Renal cortical epithelial cell (primary cell): ENCODE measurements at places on chromosomes 12 and 14. TPM values are rescaled to one million over a fixed set of nuclear protein-coding genes. Genes with fewer than 3 reads are reported as not detected.

GRCh38 chr14:102796661-102797190 lies 19.5 kb downstream of the TRAF3 start:
- DNase-seq = no peak

DNA sequence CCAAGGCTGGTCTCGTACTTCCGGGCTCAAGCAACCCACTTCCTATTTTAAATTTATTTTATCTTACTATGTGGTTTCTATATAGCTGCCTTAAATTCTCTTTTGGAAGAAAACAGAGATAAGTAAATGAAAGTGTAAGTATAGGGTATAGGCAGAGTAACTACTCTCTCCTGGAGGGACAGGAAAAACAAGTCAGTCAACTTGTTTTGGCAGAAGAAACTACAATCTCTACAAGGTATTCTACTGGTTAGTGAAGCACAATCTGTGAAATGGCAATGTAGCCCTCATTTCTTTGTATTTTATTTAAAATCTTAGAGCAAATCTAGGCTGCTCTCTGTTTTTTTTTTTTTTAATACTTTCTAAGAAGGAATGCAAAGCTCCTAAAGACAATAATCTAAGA lies 55.4 kb downstream of the UBR7 start:
- DNase-seq = no peak

DNA sequence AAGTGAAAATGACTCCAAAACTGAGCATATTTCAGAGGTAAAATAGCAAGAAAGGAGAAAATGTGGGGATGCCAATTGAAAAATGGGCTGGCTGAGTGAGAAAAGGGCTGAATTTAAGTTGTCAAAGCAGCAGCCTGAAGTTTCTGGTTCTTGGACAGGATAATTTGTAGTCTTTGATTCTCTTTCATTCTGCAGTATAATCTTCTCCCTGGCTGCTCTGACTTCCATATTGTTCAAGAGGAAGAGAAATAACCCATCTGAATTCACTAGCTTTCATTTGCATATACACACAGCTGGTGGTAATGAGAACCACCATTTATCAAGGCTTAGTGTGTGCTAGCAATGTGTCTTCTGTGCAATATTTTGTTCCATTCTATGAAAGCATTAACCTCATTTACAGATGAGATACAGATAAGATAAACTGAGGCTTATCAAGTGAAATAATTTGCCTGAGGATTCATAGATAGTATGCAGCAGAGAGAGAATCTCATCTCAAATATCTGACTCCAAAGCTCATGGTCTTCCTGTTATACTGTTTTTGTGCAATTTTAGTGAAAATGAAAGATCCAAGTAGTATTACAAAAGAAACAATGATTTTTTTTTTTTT lies 184.2 kb downstream of the TMTC2 start:
- no peak for DNase-seq

MANSC1 gene
- 0.35 and 1.8 TPM in 2 replicates for total RNA-seq

DNA sequence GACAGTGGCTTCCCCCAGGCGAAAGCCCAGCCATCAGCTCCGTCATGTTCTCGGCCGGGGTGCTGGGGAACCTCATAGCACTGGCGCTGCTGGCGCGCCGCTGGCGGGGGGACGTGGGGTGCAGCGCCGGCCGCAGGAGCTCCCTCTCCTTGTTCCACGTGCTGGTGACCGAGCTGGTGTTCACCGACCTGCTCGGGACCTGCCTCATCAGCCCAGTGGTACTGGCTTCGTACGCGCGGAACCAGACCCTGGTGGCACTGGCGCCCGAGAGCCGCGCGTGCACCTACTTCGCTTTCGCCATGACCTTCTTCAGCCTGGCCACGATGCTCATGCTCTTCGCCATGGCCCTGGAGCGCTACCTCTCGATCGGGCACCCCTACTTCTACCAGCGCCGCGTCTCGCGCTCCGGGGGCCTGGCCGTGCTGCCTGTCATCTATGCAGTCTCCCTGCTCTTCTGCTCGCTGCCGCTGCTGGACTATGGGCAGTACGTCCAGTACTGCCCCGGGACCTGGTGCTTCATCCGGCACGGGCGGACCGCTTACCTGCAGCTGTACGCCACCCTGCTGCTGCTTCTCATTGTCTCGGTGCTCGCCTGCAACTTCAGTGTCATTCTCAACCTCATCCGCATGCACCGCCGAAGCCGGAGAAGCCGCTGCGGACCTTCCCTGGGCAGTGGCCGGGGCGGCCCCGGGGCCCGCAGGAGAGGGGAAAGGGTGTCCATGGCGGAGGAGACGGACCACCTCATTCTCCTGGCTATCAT lies 663 bp downstream of the PTGER2 start:
- no peak for DNase-seq

DNA sequence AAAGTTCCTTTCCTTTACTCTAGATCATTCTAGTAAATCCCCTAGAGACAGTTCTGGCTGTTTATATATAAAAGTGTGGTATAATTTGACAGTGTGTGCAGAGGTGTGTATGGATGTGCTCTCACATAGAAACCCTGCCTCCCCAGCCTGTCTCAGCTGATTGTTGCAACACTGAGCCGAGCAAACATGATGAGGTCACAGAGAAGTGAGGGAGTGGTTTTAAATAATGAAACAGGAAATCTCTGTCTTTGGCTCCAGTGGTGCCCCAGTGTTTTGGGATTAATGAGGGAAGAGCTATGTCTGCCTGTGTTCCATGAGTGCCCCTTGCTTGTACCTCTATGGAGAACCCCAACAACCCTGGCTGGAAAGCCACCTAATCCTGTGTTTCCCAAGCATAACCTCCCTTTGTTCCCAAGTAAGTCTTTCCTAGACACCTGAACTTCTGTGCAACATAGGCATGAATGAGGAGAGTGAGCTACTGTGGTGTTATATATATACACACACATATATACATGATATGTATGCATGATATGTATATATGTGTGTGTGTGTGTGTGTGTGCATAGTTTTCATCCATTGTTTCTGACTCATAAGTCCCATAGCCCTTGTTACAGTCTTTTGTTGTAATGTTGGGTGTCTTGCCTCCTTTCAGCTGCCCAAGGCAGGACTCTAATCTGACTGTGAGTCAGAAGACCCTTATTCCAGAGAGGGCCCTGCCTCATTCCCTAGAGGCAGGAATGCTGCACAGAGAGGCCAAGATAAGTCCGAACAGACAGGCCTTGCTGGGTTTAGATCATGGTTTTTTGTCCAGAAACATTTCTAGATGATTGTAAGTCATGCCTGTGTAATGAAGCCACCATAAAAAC lies 18.0 kb downstream of the TRAF3 start:
- peak; percentile 84 for DNase-seq

DNA sequence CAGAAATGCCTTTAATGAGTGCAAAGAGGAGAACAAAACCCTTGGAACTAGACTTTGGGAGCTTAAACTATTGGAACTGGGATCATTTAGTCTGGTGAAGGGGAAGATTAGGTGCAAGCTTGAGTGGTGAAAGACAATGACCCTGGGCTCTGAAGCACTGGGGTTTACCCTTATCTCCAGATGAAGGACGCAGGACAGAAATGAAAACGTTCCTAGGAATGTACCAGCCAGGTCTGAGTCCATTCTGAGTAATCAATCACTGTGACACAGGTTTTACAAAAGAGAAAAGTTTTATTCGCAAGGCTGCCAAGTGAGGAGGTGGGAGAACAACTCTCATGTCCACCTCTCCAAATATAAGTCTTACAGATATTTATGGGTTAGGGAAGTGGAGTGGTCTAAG lies 249.1 kb downstream of the LRIG3 start:
- peak; percentile 11 for DNase-seq

ADCY4 gene
- total RNA-seq = 0.40 and 2.6 TPM in 2 replicates

BMAL2 gene
- total RNA-seq = 24.6 and 65.5 TPM in 2 replicates

OR6C76 gene
- not detected in 2 replicates for total RNA-seq

DNA sequence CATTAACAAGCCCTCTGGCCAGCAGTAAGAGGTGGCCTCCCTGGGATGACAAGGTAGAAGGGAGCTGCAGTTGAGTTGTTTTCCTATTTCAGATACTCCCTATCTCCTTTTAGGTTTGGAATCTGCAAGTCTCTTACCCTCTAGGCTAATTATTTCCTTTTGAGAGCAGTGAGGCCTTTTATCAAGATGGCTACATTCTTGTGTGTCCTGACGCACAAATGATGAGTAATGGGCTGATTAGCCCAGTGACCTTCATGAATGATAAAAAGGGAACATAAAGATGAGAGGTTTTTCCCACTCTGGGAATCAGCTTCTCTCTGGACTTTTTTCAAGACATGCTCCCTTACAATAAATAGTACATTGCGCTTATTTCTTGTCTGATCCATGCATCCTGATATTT lies 22.9 kb downstream of the DYRK2 start:
- no peak for DNase-seq

- peak; percentile 40 for DNase-seq
Measured at GRCh38 chr12:122730215-122731014, at the start of gene HCAR1. Gene HCAR1, minus strand, starts transcription at chr12:122730844. Its CDS starts 505 bp downstream, at chr12:122730339.

DNA sequence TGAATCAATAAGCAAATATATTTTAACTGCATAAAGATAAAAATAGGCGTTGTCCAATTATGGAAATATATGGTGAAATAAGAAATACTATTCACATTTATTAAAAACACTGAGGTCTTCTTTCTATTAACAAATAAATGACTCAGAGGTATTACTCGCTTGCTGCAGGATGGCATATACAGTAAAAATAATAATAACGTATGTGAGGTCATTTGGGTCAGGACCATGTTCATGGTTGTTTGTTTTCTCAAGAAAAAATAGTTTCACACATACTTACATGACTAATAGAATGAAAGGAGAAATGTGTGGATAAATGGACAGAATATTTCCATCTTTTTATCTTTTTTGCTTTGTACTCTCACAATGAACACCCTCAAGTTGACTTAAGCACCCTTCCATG lies 46.5 kb upstream of the RTL1 start:
- DNase-seq = no peak

GLT8D2 gene
- 0.87 and 12.5 TPM in 2 replicates for total RNA-seq

AGAP2 gene
- under 0.01 and 0.17 TPM in 2 replicates for total RNA-seq

GRCh38 chr12:88662093-88662492 lies 81.8 kb upstream of the KITLG start:
- no peak for DNase-seq

GRCh38 chr14:100078997-100079725 lies 13.9 kb downstream of the EVL start:
- no peak for DNase-seq

TSPAN11 gene
- total RNA-seq = 1.0 TPM in 1 of 2 replicates, not detected in the other

- peak; percentile 88 for DNase-seq
Measured at GRCh38 chr12:106769546-106769945, 4.9 kb upstream of the RIC8B start.

- peak; percentile 35 for DNase-seq
Measured at GRCh38 chr12:2960390-2960956, 1.3 kb downstream of the TEAD4 start.

- DNase-seq = peak; percentile 50
Measured at GRCh38 chr12:19316425-19316824, 122.9 kb upstream of the AEBP2 start.

C12orf50 gene
- not detected in 2 replicates for total RNA-seq

DNA sequence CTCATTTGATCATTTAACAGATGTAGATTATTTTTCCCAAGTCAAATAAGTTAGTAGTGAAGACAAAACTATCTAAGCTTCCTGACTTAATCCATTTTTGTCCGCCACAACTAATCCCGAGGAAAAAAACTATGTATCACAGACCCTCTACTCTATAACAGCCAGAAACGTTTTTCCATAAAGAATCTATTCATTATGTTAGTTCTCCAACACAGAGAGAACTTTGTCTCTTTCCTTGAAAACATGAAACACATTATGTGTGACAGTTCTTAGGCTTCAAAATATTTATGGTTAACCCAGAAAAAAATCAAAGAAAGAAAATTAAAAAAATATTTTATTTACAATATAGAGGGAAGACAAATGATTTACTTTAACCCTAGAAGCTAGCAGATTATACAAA lies 100.1 kb downstream of the PLEKHG7 start:
- DNase-seq = no peak

CELA1 gene
- not detected in 2 replicates for total RNA-seq

LTBP2 gene
- total RNA-seq = 42.4 and 68.2 TPM in 2 replicates

- no peak for DNase-seq
Measured at GRCh38 chr12:128531170-128531569, 264.2 kb downstream of the TMEM132C start.

GRCh38 chr12:81212996-81213696 lies 135.3 kb downstream of the ACSS3 start:
- no peak for DNase-seq

- peak; percentile 57 for DNase-seq
Measured at GRCh38 chr14:74566174-74567141, 45.6 kb downstream of the LTBP2 start.

SYNDIG1L gene
- total RNA-seq = not detected in 2 replicates

GRCh38 chr14:103597623-103598377 lies 31.2 kb upstream of the KLC1 start:
- peak; percentile 62 for DNase-seq

DNA sequence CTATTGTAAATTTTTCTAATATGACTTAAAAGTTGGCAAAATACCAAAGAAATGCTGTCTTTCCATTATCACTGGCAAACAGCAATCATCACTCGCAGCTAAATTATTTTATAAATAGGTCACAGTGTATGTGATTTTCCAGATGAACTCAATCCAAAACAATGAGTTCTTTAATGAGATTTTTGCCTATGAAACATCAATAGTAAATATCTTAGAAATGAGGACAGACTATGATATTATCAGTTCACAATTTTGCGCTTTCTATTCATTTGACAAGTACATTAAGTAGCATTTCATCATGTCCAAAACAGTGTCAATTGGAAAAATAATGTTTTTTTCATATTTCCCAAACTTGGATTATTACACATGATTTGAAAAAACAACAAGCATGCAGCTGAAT lies 65.7 kb downstream of the PIK3C2G start:
- DNase-seq = no peak

- DNase-seq = no peak
Measured at GRCh38 chr14:68873376-68873775, 80.5 kb upstream of the ZFP36L1 start.

GRCh38 chr14:100610511-100611217 lies 23.4 kb upstream of the BEGAIN start:
- no peak for DNase-seq

- no peak for DNase-seq
Measured at GRCh38 chr14:23578560-23579310, at the start of gene JPH4. Gene JPH4, minus strand, starts transcription at chr14:23578790. Its CDS starts 1,337 bp downstream, at chr14:23577453.

- peak; percentile 96 for DNase-seq
Measured at GRCh38 chr12:100473716-100474150, at the start of gene NR1H4. Gene NR1H4, plus strand, starts transcription at chr12:100473866. Its CDS starts 19,458 bp downstream, at chr12:100493324.

GRCh38 chr12:116165036-116165425 lies 112.5 kb downstream of the MED13L start:
- DNase-seq = peak; percentile 66

DNA sequence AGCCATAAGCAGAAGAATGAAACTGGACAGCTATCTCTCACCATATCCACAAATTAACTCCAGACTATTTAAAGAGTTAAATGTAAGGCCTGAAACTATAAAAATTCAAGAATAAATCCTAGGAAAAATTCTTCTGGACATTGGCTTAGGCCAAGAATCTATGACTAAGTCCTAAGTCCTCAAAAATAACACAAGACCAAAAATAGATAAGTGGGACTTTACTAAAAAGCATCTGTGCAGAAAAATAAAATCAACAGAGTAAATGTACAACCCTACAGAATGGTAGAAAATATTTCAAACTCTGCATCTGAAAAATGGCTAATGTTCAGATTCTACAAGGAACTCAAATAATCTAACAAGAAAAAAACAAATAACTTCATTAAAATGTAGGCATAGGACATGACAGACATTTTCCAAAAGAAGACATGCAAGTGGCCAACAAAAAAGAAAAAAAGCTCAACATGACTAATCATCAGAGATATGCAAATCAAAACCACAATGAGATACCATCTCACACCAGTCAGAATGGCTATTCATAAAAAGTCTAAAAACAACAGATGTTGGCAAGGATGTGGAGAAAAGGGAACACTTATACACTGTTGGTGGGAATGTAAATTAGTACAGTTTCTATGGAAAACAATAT lies 61.0 kb upstream of the PPFIA2 start:
- peak; percentile 51 for DNase-seq

GRCh38 chr14:30118992-30119640 lies 191.5 kb upstream of the PRKD1 start:
- DNase-seq = no peak
